Thyroid gland (tissue), 4 donors: ENCODE measurements at places on chromosomes 6 and 20. TPM values are rescaled to one million over a fixed set of nuclear protein-coding genes. Genes with fewer than 3 reads are reported as not detected.
A peak's percentile ranks its signal among the peaks of the same experiment; 100 is the strongest.

Gene CD109
- 2.2 TPM for total RNA-seq

Gene C2
- total RNA-seq: 6.2 TPM

Gene MAD2L1BP
- 18.8 TPM for total RNA-seq

Gene WFDC10B
- not detected for total RNA-seq

Gene TSBP1
- total RNA-seq: not detected

Gene GCLC
- total RNA-seq: 210 TPM

Gene TMEM74B
- 1.4 TPM for total RNA-seq

Gene RSPH3
- 18.8 TPM for total RNA-seq

Gene VEGFA
- 510 TPM for total RNA-seq

Gene KIFC1
- total RNA-seq: 0.49 TPM

DNA sequence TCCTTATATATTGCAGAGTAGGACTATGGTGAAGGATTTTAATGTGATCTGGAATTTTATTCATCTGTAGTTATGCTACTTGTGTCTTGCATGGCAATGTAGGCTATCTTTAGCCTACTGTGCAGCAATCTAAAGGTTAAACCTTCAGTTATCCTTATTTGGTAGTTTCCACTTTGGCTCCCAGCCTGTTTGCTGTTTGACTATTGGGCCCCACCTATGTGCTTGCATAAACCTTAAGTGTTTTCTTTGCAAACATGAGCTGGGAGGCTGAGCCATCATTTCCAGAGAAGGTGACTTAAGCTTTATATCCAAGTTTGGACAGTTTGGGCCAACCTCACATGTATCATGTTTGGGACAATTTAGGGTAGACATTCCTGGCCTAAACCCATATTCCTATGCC, 537.5 kb downstream of the BTBD3 start:
- DNase-seq: no peak
- H3K27me3 ChIP-seq: no peaks in the 10 kb centered on the region
- no peaks in the 10 kb centered on the region for H3K4me1 ChIP-seq
- H3K4me3 ChIP-seq: no peak overlapping the region

GRCh38 chr6:13471184-13471583, 16.2 kb downstream of the GFOD1 start:
- no peak overlapping the region for H3K27ac ChIP-seq
- H3K36me3 ChIP-seq: no peaks in the 10 kb centered on the region
- H3K27me3 ChIP-seq: no peaks in the 10 kb centered on the region
- no peak for DNase-seq
- no peaks in the 10 kb centered on the region for H3K4me1 ChIP-seq

- no peaks in the 10 kb centered on the region for H3K36me3 ChIP-seq
- no peak overlapping the region for H3K4me3 ChIP-seq
- no peak overlapping the region for H3K27ac ChIP-seq
- no peaks in the 10 kb centered on the region for H3K27me3 ChIP-seq
- no peaks in the 10 kb centered on the region for H3K4me1 ChIP-seq
Observed at GRCh38 chr6:90420500-90420899, 123.9 kb upstream of the BACH2 start.

DNA sequence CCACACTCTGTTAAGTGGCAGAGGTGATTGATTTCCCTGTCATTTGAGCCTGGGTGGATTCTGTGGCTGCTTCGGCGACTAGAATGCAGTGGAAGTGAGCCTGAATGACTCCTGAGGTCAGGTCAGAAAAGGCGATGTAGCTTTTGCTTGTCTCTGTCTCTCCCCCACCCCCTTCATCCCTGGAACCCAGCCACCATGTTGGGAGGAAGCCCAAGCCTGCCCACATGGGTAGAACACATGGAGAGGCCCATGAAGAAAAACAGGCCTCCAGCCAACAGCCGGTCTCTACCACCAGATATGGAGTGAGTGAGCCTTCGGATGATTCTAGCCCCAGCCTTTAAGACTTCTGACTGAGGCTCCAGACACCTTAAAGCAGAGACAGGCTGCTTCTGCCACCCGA, 181.0 kb downstream of the TFAP2C start:
- no peaks in the 10 kb centered on the region for H3K4me1 ChIP-seq
- no peak overlapping the region for H3K4me3 ChIP-seq
- DNase-seq: no peak
- H3K27me3 ChIP-seq: no peaks in the 10 kb centered on the region
- no peak overlapping the region for H3K27ac ChIP-seq

- no peak for DNase-seq
- peaks cover 39% of the 10 kb centered on the region for H3K4me1 ChIP-seq
- no peak overlapping the region for H3K27ac ChIP-seq
- no peaks in the 10 kb centered on the region for H3K36me3 ChIP-seq
- no peak overlapping the region for H3K4me3 ChIP-seq
- no peaks in the 10 kb centered on the region for H3K27me3 ChIP-seq
Observed at GRCh38 chr6:109458774-109459531, 3.4 kb upstream of the MICAL1 start.

DNA sequence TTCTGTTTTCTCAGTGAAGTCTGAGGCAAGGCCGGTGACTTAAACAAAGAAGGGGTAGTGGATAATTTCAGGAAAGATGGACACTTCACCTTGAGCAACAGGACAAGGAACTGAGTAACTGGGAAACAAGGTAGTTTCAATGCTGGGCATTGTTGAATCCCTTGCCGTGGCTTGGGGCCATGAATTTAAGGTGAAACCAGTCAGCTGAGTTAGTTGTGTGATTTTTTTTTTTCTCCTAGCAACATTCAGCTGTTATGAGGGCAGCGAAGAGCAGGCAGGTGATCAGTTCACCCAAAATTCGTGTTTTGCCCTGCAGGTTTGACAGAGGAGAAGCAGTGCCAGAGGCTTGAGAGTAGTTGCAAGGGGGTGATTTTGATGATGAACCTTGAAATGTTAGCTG, 6.8 kb downstream of the BICRAL start:
- H3K36me3 ChIP-seq: no peaks in the 10 kb centered on the region
- DNase-seq: peak; percentile 60

- H3K27ac ChIP-seq: no peak overlapping the region
- no peak overlapping the region for H3K4me3 ChIP-seq
- DNase-seq: no peak
- no peaks in the 10 kb centered on the region for H3K36me3 ChIP-seq
Observed at GRCh38 chr6:106186172-106186571, 100.0 kb downstream of the PRDM1 start.

- no peak overlapping the region for H3K4me3 ChIP-seq
- no peaks in the 10 kb centered on the region for H3K36me3 ChIP-seq
- no peak for DNase-seq
- peaks cover 9% of the 10 kb centered on the region for H3K4me1 ChIP-seq
- no peaks in the 10 kb centered on the region for H3K27me3 ChIP-seq
- H3K27ac ChIP-seq: no peak overlapping the region
Observed at GRCh38 chr6:12350644-12351170, 60.5 kb downstream of the EDN1 start.

GRCh38 chr6:51489133-51489532, 598.3 kb downstream of the PKHD1 start:
- no peak overlapping the region for H3K27ac ChIP-seq
- no peaks in the 10 kb centered on the region for H3K4me1 ChIP-seq
- H3K4me3 ChIP-seq: no peak overlapping the region
- no peaks in the 10 kb centered on the region for H3K36me3 ChIP-seq
- DNase-seq: no peak

- H3K4me1 ChIP-seq: peaks cover 6% of the 10 kb centered on the region
- DNase-seq: no peak
- no peak overlapping the region for H3K4me3 ChIP-seq
- H3K36me3 ChIP-seq: no peaks in the 10 kb centered on the region
Observed at GRCh38 chr20:45444050-45444449, 25.5 kb upstream of the WFDC2 start.

GRCh38 chr6:113876695-113877094, 19.6 kb downstream of the MARCKS start:
- H3K27me3 ChIP-seq: no peaks in the 10 kb centered on the region
- peaks cover 4% of the 10 kb centered on the region for H3K4me1 ChIP-seq
- H3K36me3 ChIP-seq: no peaks in the 10 kb centered on the region
- H3K4me3 ChIP-seq: no peak overlapping the region
- no peak overlapping the region for H3K27ac ChIP-seq
- no peak for DNase-seq

DNA sequence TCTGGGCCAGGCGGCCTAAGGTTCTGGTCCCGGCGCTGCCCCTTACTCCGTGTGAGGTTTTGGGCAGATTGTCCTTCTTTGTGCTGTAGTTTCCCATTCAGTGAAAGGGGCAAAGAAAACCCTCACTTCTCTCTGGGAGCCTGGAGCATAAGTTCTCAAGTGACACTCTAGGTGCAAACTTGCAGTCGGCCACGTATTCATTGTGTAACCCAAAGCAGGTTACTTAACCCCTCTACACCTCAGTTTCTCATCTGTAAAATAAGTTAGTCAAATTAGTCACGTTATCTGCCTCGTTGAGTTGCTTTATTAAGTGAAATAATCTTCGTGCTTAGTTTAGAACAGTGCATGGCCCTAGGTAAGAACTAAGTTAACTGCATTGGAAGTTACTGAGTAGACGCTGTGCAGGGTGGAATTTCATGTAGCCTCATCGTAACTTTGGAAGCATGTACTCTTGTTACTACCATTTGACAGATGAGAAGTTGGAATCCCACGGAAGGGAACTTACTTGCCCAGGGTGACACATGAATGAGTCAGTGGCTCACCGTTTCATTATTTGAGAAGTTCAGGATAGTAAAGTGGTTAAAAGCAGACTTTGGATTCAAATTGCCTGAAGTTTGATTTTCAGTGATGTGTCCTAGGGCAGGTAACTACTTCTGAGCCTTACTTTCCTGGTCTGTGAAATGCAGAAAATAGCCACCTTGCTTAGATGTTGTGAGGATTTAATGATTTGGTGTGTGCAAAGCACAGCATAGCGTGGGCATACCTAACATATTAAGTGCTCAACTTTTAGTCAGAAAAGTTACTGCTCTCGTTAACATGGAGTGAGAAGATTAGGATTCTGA, 556 bp upstream of the MROH8 start:
- H3K4me1 ChIP-seq: peaks cover 25% of the 10 kb centered on the region
- DNase-seq: no peak
- peak overlapping the region; percentile 48 for H3K4me3 ChIP-seq
- no peaks in the 10 kb centered on the region for H3K27me3 ChIP-seq
- H3K27ac ChIP-seq: peak overlapping the region; percentile 99

DNA sequence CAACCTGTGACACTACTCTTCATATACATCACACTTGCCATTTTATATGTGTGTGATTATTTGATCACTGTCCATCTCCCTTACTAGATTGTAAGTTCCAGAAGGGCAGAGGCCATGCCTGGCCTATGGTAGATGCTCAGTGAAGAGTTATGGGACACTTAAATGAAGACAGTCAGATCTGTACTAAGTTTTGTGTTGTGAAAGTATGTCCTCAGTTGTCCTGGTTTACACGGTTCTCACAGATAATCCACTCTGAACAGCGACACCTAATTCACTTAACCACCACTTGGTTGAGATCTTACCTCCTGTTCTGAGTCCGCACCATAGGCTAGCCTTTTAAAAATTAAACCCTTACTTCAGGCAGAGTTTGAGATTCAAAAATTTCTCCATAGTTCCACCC, 434.1 kb upstream of the SOX4 start:
- H3K36me3 ChIP-seq: no peaks in the 10 kb centered on the region
- H3K4me3 ChIP-seq: no peak overlapping the region
- no peaks in the 10 kb centered on the region for H3K27me3 ChIP-seq

DNA sequence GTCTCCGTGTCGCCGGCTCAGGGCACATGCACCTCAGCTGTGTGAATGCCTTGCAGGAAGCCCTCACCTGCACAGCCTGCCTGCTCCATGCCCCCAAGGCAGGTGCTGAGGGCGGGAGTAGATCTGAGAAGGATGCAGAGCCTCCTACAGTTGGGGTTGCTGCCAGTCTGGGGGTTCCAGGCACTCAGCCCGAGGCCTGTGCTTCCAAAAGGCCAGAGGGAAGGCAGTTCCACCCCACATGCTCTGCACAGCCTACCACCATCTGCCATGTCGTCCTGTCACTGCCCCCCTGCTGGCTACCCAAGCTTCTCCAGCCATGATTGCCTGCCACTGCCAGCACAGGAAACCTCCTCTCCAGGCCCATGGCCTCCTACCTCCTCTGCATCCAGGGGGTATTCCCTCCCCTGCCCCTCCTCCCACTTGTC, 19.3 kb downstream of the ACSS1 start:
- H3K4me1 ChIP-seq: peaks cover 76% of the 10 kb centered on the region
- no peak overlapping the region for H3K4me3 ChIP-seq
- H3K27ac ChIP-seq: peak overlapping the region; percentile 94
- H3K27me3 ChIP-seq: no peaks in the 10 kb centered on the region
- no peak for DNase-seq

- no peak overlapping the region for H3K4me3 ChIP-seq
- H3K4me1 ChIP-seq: no peaks in the 10 kb centered on the region
- H3K27me3 ChIP-seq: no peaks in the 10 kb centered on the region
- no peak for DNase-seq
Observed at GRCh38 chr6:103183831-103184411, 1675.8 kb downstream of the HACE1 start.

DNA sequence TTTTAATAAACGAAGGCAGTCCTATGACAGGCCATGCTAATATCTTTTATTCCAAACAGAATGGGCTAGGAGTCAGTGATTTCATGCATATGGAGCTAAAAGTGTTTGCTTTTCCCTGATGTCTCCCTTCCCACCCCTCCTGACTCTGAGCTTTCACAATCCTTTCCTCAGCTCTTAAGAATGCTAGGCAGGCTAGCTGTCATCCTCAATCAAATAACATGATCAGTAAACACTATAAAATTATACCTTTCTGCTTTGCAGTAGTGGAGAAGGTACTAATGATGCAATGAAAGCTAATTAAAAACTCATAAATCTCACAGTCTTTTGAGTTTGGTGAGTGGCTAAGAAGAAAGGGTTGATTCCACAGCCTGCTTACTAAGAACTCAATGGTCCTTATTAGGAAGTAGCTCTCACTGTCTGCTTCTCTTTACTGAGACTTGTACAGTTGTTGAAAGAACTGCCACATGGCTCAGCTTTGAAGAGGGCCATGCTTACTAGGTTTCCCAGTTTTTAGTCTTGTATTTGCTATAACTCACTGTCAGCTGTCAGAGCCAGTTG, 250.9 kb upstream of the JAG1 start:
- H3K4me3 ChIP-seq: no peak overlapping the region
- no peaks in the 10 kb centered on the region for H3K36me3 ChIP-seq
- no peaks in the 10 kb centered on the region for H3K27me3 ChIP-seq
- no peaks in the 10 kb centered on the region for H3K4me1 ChIP-seq

- no peak for DNase-seq
- H3K4me1 ChIP-seq: peaks cover 34% of the 10 kb centered on the region
- no peaks in the 10 kb centered on the region for H3K27me3 ChIP-seq
- no peaks in the 10 kb centered on the region for H3K36me3 ChIP-seq
- H3K4me3 ChIP-seq: no peak overlapping the region
Observed at GRCh38 chr6:158338311-158339112, 26.2 kb downstream of the TULP4 start.
